ENCODE measurements at places on chromosomes 2 and 18.

GRCh38 chr2:59076079-59076619 is 835.0 kb upstream of the FANCL start:
- DNase-seq, result no peak

DNA sequence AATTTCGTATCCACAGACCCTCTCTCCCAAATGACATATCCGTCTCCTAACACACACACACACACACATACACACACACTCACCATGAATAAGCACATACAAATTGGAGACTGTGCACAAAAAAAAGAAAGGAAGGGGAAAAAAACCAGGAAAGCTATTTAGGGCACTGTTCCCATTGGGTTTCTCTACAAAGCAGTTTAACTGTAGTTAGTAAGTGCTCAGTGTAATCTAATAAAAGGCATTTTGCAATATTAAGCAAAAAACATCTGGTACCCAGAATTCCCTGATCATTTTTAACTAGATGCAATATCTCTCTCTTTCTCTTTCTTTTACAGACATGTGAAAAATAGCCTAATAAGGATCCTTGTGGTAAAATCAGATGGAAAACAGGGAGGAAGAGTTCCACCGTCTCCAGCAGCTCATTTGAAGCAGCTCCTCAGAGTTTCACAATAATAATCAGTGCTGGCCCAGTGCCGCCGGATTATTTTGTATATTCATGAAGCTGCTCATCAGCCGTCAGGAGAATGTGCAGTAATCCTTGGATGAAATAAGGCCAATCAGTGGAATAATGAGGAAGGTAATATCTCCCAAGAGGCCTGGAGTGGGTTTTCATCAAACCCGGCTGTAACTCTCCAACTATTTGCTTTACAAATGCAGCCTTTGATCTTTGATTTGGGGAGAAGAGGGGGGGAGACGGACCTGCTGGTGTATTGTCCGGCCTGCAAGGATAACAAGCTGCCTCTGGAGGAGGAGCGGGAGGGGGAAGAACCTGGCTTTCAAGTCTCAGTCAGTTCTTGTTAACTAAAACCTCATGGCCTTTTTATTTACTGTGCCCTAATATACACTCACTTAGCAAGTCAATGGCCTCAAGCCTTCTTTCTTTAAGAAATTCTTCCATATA is 227.6 kb upstream of the SMIM21 start:
- no peak for DNase-seq

DNA sequence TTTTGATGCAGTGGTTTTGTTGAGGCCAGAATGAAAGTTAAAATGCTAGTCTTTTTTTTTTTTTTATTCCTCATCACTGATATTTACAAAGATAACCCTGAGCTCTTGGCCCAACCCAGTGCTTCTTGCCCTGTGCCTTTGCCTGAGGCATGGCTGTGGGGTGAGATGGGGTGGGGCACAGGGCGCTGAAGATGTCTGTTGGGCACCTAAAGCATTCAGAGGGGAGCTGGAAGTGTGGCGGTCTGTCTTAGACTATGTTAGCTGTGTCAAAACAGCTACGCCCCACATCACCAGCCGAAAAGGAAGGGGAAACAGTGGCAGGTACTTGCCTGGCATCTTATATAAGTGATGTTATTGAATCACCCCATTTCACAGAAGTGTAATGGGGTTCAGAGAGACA is 20.7 kb downstream of the TOGARAM2 start:
- DNase-seq, result peak; percentile 22

GRCh38 chr2:224983712-224984554 is 58.3 kb downstream of the DOCK10 start:
- DNase-seq, result no peak

DNA sequence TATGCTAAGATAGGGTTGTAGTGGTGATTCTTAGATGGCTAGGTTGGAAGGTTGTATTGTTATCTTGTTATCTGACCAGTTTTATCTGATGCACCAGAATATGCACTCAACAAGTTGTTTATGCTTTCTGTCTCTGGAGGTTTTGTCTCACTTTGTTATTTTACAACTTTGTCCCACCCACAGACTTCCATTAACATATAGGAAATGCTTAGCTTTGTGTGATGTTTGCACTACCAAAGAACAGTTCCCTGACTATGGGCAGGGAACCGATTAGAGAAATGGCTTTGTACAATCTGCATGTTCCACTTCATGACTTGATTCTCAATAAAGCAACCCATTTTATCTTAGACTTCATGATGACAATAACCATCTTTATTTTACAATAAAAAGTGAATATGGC is 160.6 kb upstream of the CDH20 start:
- no peak for DNase-seq

DNA sequence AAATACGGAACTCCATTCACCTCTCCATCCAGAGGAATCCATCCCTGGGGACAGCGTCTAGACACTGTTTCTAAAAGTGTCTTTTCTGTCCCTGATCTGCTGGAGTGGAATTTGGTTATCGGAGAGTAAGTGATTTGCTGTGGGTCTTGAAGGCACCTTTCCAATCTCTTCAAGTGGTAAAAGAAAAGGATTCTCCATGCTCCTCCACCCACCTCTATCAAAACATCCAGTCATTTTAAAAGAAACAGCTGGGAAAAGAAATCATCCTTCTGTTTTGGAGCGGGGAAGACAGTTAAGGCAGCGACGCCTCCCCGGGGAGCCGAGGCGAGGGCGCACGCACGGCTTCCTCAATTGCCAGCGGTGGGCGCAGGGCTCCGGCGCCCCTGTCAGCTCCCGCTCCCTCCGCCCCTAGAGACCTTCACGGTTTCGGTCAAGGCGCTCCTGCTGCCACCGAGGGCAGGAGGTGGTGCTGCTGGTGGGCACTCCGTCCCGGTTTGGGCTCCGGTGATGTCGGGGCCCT is 547 bp downstream of the SLC35F5 start:
- no peak for DNase-seq

GRCh38 chr2:108074150-108074549 is 87.8 kb downstream of the SLC5A7 start:
- no peak for DNase-seq

DNA sequence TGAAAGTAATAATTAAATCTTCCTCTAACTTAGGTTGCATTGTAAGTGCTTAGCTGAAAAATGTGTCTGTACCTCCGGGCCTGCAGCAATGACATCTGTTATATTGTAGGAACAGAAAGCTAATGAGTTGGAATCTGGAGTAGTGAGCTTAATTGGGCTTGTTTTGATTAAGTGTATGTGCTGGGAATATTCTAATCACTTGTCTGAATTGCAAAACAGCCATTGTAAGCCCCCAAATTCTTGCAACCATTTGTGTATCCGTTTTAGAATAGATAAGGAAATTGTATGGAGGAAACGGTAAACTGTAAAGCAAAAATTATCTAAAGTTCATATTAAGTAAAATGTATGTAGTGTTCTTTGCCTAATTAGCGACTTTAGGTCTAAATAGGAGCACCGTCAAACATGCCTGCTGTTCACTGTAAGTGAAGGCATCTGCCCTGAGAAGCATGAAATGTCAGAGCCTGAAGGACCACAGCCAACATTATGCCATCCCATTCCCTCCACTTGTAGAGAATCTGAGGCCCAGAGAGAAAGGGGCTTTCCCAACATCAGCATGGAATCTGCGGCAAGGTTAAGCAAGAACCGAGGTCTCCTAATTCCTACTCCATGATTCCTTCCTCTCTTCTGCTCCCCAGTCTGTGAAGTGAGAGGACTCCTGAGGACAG is 466.4 kb downstream of the TDRD15 start:
- DNase-seq, result no peak

DNA sequence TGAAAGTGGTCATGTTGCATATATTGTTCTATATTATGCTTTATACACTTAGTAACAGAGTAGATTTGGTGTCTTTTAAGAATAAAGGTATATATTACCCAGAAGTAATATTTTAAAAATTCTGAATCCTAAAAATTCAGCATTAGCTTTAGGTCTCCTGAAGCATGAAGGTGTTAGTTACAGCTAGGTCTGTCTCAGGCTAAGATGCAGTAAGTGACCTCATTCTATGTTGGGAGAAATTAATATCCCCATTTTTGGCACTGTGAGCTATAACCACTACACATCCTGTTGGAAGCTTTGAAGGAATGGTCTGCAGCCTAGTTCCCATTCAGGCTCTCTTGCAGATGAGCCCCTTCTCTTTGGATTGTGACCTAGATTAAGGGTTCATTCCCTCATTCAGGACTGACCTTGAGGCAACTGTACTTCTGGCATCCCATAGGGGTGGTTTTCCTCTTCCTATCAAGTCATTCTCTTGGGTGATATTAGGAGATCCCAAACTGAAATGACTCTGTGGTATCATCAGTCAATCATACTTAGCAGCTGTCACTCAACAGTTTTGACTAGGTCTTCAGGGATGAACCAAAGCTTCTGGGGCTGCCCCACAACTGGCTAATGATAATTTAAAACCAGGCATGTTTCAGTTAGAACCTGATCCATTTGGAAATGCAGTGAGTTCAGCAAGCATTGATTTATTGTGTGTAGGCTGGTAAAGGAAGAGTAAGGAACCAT is 117.7 kb downstream of the GPD2 start:
- DNase-seq, result no peak

- DNase-seq, result peak; percentile 90
Measured at GRCh38 chr2:181457121-181457740, at the start of gene ITGA4. TSS of gene ITGA4 (plus strand) at chr2:181457386. CDS start at chr2:181457655, 269 bp downstream.

DNA sequence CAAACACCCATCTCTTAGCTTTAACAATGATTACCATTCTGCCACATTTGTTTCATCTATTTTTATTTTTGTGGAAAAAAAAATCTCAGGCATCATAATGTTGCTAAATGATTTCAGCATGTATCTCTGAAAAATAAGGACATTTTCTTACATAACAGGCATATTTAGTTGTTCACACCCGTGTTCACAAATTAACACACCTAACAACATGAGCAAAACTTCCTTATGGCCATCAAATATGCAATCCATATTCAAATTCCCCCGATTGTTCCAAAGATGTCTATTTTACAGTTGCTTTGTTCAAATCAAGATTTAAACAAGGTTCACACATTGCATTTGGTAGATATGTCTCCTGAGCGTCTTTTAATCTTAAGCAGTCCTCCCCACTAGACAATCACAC is 29.2 kb downstream of the TMEM177 start:
- no peak for DNase-seq

DNA sequence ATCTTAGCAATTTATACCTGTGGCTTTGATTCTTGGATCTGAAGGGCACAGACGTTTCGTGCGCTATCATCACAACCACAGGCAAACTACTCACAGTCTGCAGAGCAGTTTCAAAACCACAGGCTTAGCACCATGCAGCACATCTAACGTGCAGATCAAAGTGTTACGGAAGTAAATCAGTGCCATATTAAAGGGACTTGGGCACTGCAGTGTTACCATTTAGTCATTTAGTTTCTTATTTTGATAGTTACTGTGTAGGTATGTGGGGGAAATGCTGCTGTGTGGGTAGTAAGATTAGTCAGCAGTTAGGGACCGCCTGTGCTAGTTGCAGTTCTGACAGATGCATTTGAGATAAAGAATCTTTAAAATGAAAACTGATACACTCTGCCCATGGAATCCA is 384.0 kb downstream of the NBAS start:
- peak; percentile 79 for DNase-seq

DNA sequence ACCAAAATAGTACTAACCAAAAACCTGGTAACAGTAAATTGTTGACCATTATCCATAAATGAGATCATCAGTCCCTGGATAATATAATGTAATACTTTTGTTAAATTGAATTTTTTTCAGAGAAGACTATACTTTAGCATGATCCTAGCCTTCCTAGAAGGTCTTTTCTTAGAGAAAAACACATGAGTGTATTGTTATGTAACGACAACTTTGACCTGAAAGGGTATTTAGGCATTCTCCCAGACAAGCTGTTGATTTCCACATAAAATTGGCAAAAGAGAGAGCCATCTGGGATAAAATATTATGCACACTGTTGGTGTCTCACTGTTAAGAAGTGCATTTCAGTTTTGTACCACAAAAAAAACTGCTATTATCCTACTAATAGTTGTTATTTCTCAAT is 120.0 kb upstream of the MAPRE2 start:
- DNase-seq, result no peak

- no peak for DNase-seq
Measured at GRCh38 chr2:237939251-237939650, 27.6 kb upstream of the UBE2F start.

- no peak for DNase-seq
Measured at GRCh38 chr18:23922939-23923338, 91.6 kb upstream of the TTC39C start.

- no peak for DNase-seq
Measured at GRCh38 chr2:60507211-60507965, 46.1 kb downstream of the BCL11A start.

GRCh38 chr2:165114346-165114939 is 89.4 kb downstream of the SCN3A start:
- DNase-seq, result no peak

- DNase-seq, result no peak
Measured at GRCh38 chr2:46160326-46160725, 136.9 kb upstream of the EPAS1 start.

DNA sequence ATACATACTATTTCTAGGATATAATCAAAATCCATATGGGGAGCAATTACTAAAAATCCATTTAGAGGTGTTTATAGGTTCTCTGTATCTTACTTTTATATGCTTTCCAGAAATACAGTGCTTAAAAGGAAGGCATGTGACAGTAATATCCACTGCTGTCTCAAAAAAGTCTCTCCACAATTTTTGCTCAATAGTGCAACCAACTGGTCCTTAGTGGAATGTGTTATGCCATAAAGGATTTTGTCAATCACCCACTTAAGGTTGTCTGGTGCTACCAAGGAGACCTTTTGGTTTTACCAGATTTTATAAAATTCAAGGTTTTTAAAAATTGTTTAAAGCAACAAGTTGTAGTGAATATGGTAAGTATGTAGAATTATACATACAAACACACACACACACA is 328.5 kb upstream of the DSEL start:
- no peak for DNase-seq

- no peak for DNase-seq
Measured at GRCh38 chr2:126736133-126736874, 80.3 kb downstream of the GYPC start.

GRCh38 chr2:46072101-46072820 is 224.9 kb upstream of the EPAS1 start:
- no peak for DNase-seq

GRCh38 chr18:44885507-44885906 is 204.8 kb downstream of the SETBP1 start:
- no peak for DNase-seq

DNA sequence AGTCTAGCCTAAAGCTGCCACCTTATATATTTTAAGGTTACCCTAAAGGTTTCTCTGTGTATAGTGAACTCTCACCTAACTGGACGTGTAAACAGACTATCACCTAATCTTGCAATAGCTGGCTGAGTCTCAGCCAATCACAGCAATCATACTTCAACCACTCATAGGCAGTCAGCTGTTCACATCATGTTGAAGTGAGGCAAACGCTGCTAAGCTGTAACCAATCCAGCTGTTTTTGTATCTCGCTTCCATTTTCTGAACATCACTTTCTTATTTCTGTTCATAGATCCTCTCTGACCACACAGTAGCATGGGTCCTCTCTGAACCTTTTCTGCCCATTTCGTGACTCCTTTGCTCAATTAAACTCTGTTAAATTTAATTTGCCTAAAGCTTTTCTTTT is 468.2 kb upstream of the POU3F3 start:
- DNase-seq, result no peak

DNA sequence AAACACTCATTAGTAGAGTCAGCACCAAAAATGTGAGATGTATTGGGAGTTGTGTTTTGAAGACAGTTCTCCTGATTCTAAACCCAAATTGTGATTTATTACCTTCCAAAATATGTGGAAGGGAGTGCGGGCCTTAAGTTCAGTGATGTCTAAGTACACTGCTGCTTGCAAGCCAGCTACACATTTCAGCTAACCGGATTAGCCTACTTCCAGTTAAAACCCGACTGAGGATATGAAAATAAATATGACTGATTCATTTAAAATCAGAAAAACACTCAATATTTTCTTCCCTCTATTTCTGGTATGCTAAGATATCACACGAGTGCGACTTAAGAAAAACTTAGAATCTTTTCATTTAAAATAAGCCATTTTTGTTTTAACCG is 907 bp downstream of the FHL2 start:
- no peak for DNase-seq
